ENCODE measurements at places on chromosomes 4 and X.
A peak's percentile ranks its signal among the peaks of the same experiment; 100 is the strongest.

DNA sequence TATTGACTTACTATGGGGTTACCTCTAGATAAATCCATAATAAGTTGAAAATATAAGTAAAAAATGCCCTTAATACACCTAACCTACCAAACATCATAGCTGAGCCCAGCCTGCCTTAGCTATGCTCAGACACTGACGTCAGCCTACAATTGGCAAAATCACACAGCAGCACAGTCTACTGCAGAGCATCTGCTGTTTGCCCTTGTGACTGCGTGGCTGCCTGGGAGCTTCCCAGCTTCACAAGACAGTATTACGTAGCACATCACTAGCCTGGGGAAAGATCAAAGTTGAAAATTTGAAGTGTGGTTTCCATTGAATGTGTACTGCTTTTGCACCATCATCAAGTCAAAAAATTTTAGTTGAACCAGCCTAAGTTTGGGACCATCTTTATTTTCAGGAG, 8.8 kb downstream of the HTT-AS start:
- DNase-seq = no peak

- peak; percentile 80 for DNase-seq
Observed at GRCh38 chrX:13742397-13743176, 8.0 kb downstream of the OFD1 start.

GRCh38 chr4:144905286-144905685, 192.7 kb downstream of the ANAPC10 start:
- DNase-seq = no peak

GRCh38 chrX:45774961-45775360, 574.3 kb upstream of the DIPK2B start:
- no peak for DNase-seq

DNA sequence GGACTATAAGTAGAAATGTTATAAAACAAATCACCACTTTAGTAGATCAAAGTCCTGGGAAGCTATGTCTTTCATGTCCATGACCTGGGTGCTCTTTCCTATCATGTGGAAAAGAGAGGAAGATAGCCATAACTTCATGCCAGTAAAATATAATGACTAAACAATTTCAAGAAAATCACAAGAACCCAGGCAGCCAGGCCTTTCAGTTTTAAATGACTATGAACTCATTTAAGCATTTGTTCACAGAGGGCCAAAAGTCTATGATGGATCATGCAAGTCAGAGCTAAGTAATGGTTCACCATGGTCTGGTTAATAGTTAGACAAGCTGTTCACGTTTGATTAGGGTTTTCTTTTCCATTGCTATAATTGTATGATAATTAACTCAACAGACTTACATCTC, 155.8 kb downstream of the PPARGC1A start:
- DNase-seq = no peak

DNA sequence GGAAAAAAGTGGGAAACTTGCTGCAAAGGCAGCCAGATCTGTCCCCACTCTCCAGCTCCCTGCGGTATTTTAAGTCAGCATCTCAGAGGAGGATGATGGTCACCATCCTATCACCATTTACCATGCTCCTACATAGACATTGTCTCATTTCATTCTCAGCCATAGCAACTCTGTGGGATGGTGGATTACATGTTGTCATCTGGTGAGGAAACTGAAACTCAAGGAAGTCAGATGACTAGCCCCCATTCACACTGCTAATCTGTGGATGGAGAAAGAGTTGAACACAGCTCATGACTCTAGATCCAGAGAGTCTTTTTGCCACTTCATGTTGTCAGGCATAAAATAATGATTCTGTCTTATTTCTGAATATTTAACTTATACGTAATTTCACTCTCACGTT, 323.5 kb downstream of the PTTG2 start:
- no peak for DNase-seq

DNA sequence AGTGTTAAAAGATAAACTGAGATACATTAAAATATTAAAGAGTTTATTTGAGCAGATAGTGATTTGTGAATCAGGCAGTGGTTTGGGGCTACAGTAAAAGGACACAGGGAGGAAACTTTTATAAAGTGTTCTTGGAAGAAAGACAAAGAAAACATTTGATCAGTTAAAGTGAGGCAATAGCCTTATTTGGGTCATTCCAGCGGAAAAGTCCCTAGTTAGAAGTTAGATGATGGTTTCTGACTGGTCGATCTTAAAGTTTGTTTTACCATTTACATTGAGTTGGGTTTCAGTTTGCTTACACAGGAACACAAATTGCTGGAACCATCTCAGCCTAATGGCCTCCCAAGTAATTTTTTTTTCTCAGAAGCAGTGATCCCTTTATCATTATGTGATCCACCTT, 69.7 kb downstream of the PPP1R2C start:
- no peak for DNase-seq

DNA sequence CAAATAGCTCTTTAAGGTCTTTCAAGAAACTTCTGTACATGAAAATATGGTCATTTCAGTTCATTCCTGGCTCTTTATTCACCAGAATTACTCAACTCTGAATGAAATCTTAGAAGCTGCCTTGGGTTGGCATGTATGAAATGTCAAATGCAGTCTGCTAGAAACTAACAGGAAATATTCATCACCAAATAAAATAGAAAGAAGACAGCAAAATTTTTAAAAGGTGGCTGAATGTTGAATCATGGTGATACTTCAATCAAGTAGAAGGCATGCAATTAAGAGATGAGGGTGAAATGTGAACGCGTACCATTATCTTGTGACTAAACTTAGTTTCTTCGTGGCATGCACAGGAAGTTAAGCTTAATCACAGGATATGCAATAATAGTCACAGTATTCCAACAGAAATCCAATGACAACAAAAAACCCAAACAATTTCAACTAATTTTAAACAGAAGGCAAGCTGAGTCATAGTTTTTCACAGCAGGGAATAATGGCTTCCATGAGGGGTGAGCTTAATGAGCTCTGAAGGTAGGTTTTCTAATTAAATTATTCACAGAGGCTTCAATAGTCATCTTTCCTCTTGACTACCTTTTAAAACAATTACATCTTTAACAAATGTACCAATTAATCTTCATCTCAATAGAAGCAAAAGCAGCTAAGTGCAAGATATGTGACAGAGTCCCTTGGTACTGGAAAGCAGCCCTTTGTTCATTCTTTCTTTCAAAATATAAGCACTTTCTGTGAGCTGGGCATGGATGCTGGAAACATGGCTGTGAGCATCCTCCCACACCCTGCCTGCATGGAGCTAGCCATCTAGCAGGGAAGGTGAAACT, 44.5 kb downstream of the SCFD2 start:
- DNase-seq = no peak

- DNase-seq = no peak
Observed at GRCh38 chrX:114252186-114252585, 331.7 kb upstream of the HTR2C start.

DNA sequence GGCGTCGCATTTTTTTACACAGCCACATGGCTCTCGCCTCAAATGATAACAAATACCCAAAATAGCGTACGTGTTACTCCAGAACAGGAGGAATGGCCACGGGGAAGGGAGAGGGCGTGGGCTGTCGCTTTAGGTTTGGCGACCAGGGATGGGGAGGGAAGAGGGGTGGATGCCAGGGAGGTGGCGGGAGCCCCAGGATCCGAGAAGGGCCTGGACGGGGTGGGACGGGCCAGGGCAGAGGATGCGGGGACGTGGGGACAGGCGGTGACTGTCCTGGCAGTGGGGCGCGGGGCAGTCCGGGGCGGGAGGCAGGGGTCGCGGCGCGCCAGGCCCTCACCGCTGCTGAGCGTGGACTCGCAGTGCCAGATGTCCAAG, 631 bp downstream of the TMEM47 start:
- no peak for DNase-seq

- no peak for DNase-seq
Observed at GRCh38 chr4:8761167-8761823, 110.3 kb downstream of the HMX1 start.

DNA sequence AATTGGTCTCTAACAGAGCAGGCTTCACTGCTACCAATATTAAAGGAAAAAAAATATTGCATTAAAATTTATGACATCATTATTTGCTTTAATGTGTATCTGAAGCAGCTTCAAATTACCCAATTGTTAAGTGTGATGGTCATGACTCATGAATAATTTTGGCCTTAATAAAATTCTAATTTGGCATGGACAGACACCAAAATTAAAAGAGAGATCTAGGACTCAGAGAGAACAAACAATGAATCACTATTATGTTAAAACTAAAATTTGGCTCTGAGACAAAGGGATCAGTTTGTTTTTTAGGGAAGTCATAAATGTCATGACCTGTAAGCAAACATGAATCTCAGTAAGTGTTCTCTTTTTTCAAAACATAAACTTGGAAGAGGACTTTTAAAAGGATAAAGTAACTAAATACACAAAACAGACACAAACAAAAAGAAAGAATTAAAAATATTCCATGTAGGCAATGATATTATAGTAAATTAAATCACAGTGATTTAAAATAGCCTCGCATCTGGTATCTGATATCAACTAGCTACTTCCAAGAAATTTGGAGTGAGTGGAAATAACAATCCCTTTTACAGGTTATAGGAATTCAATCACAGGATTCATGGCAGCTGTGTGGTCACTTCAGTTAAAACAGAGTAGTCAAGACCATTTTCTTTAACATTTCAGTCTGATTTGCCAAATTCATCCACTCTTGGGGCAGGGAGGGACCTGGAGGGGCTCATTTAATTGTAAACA, 11.6 kb downstream of the VEGFC start:
- DNase-seq = no peak

GRCh38 chrX:8319359-8319758, 145.3 kb upstream of the VCX3B start:
- DNase-seq = no peak

DNA sequence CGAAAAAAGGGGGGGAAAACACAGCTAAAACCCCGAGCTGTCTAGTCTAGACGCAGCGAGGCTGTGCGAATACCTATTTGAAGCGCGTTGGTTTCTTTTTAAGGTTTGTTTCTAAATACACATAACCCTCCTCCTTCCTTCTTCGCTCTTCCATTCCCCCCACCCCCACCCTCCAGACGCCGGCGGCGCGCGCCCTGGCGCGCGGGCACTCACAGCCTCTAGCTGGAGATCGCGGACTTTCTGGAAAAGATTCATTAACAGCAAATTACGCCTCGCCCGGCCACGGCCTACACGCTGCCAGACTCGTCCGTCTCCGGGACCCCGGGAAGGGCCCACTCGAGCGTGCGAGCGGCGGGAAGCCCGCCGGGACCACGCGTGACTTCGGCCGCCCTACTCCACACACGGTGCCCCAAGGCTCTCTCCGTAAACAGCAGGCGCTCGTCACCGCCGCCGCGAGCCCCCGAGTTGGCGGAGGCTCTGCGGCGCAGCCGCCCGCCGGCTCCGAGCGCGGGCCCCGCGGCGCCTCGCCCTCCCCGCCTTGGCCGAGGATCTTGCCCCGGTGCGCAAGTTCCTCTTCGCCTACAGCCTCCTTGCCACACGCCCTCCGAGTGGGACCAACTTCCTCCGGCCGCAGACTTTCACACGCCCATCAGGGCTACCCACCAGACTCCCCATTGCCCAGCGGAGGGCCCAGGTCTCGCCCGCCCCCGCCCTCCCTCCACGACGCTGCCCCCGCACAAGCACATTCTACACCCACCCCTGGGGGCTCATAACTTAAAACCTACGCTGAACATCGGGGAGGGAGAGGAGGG, 2.0 kb downstream of the BCOR start:
- peak; percentile 57 for DNase-seq

GRCh38 chr4:17092736-17093437, 194.4 kb upstream of the LDB2 start:
- DNase-seq = no peak

- DNase-seq = no peak
Observed at GRCh38 chrX:16664074-16664473, 14.1 kb downstream of the S100G start.

DNA sequence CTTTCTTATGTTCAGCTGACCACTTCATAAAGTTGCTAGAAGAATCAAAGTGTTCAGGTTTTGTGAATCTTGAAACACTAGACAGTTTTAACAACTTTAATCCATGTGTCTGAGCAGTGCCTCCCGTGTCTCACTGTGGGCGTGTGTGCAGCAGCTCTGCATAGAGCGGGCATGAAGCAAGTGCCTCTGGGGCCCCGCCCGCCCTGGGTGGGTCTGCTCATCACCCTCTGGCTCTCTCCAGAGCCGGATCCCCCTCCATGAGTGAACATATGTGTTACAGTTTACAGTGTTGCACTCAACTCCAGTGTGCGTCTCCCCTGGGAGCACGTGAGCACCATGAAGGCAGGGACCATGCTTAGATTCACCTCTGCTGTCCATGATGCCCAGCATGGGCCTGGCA, 37.6 kb upstream of the CRMP1 start:
- no peak for DNase-seq

DNA sequence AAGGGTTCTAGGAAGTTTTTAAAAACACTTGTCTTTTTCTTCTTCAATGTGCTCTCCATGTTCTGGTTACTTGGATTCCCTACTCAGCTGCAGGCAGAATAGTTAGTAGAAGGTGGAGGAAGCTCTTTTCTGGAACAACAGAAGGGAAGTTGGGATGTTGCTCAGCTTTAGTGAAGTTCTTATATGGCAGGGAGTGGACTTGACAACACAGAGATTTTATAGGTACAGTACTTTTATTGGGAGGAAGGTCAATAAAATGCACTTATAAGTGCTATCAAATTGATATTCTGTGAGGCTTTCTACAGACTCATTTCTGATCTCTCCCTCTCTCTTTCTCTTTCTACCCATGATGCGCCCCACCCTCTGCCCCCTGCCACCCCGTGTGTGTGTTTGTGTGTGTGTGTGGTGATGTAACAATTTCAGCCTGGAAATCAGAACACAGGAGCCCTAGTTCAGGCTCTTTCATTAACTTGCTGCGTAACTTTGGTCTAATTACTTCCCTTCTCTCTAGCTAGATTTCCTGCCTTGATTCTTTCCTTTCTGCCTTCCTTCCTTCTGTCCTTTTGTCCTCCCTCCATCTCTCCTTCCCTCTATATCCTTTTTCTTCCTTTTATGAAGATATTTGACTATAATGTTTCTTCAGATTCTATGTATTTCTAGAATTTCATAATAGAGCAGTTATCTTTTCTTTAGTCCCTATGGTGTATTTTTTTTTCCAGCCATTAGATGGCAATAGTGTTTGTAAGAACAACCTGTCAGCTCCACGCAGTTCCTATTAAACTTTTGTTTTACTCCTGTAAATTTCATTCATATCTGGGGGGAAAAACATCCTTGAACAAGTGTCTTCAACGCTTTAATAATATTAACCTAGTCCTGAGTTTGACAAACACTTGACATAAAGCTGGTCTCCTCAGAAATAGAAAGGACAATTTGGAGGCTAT, 37.1 kb downstream of the HEPH start:
- no peak for DNase-seq

DNA sequence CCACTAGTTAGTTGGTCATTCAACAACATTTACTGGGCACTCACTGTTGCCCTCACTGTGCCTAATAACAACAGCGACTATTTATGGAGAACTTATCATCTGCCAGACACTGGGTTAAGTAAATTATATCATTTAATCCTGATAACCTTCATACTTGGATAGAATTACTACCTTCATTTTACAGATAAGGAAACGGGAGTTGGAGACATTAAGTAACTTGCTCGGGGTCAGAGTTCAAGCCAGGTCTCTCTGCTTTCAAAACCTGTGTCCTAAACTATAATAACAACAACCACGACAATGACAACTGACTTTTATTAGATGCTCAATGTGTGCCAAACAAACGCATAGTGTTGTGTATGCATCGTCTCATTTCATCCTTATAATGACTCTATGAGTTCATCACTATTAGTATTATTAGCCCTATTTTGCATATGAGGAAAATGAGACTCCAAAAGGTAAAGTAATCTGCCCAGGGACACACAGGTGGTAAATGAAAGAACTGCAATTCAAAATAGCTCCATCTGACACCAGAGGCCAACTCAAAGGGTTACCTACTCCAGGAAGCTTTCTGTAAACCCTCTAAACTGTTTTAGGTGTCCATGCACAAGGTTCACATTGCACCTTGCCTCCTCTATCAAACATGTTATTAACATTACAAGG, 98.4 kb upstream of the ACSL4 start:
- DNase-seq = no peak

Measured in CD4-positive, alpha-beta T cell treated with Interleukin-17A for 1 hour (primary cell).